SJCRH30 (cell line): ENCODE measurements at places on chromosomes 5 and 9.

DNA sequence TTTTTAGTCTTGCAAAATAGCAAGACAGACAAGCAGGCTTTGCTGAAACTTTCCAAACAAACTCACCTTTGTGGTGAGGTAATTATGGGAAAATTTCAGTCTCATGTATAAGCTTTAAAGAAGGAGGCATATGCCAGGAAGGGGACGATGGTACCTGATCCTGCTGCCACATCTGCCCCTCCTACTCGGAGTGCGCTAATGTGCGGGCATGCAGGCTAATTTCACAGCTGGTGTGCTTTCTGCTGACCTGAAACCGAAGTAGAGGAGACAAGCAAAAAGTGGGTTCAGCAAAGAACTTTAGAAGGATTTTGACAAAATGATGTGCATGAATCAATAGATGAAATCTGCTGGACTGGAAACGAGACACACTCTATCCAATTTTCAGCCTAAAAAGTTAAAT, 117.1 kb upstream of the IRX4 start:
- DNase-seq = no peak

- DNase-seq = no peak
These were observed 120.6 kb downstream of the TTLL11 start for GRCh38 chr9:121972501-121972981.

- no peak for DNase-seq
These were observed 197.6 kb downstream of the KDM4C start for GRCh38 chr9:6955251-6955921.

DNA sequence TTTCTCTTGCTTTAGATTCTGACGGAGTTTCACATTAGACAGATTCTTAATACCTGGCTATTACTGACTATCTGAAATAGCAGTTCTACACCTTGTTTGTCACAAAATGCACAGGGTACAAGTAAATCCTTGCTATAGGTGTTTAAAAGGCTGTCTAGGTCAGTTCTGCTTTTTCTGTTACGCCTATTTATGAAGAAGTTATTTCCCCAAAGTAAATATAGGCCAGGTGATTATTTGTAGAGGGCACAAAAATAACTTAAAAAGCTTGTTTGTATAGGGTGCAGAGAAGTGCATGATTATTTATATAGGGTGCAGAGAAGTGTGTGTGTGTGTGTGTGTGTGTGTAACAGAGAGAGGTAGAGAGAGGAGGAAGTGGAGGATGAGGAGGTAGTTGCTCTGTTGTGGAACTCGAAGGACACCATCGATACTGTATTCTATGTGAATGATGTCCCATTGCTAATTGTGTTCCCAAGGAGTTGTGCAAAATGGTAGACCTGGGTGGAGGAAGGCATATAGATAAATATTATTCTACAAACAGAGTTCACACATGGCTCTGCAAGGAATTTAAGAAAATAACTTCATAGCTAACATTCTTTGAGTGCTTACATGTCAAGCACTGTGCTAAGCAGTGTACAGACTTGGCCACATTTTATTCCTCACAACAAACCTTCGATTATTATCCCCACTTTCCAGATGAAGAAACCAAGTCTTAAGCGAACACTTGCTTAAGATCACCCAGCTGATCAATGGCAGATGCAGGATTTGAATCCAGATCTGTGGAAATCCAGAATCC, 96.3 kb upstream of the EQTN start:
- DNase-seq = no peak

DNA sequence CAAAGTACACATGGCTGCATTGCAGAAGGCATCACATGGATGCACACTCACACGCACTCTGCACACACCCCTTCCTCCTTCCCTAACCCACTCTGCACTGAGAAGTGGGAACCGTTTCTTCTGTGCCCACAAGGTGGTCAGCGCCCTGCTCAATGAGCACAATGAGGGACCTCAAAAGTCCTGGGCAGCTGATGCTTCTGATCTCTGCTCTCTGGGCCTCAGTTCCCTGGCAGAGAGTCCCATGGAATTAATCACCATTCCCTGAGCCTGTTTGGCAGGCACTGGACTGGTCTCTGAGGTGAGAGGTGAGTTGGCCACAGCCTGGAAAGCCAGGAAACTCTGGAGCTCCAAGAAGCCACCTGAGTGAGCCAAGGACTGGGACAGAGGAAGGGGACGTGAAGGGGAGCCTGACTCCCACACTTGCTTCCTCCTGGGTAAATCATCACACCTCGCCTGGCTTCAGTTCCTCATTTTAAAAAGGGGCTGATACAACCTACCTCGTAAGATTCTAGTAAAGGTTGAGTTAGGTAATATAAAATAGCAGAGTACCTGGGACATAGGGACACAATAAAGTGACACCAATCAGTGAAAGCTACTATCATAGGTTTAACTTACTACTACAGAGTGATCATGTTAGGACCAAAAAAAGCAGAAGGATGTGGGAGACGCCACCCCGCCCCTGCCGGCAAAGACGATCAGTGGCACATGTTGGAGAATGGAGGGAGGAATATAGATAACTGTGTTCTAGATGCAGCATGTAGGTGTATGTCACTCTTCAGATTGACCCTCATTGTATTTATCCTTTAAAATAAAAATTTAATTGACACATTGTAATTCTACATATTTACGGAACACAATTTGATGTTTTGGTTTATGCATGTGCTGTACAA, 21.1 kb upstream of the IGFBPL1 start:
- no peak for DNase-seq

DNA sequence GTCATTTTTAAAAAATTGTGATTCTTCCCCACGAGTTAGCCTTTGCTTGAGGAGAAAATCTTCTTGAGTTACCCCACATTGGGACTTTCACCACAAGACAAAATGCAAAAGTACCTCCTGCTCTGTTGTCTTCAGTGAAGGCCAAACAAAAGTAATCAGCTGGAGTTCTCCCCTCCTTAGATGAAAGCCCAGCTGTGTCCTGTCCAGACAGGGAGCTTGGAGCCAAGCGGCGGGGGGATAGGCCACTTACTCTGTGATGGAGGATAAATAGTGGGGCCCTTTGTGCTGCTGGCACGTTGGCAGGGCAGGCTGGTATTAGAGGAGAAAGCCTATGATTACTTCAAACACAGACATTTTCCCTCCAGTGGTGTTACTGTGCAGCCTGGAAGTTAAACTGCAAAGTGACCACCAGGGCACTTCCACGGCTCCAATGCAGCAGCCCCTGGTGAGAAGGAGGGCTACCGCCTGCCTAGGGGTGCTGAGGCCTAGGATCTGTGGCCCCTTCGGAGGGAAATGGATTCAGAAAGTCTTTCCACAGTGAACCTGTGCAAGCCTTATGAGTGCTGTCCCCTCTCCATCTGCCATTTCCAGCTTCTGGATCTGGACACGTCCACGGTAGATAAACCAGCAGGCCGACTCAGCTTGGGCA, 155.0 kb downstream of the TMEM167A start:
- DNase-seq = no peak

DNA sequence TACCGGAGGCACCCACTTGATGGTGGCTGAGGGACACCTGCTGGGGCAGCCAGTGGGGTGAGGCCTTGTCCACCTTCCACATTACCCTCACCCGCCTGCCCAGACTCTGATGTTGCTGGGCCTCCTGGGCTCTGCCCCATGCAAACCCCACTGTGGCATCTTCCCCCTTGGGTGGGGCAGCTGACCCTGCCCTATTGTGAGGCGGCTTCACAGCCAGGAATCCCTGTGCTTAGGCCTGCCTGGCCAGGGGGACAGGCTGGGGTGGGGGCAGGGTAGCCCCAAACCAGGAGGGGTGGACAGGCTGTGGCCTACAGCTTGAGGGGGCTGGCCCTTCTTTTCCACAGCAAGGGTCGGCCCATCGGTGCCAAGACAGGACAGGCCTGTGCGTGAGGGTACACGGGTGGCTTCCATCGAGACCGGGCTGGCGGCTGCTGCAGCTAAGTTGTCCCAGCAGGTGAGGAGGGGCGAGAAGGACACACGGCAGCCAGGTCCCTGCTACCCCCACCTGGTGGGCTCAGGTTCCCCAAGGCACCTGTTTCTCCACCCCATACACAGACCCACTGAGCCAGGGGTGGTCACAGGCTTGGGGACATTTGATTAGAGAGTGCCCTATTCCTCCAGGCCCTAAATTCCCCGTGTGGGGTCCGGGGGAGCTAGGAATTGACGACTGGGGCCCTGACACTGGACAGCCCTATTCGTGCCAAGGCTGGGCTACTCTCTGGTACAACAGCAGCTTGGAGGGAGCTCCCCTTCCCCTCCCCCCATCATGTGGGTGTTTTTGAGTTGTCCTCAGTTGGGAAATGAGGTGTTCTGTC, 99.2 kb downstream of the PHF2 start:
- no peak for DNase-seq

- no peak for DNase-seq
These were observed 27.3 kb downstream of the SMC5 start for GRCh38 chr9:70285981-70286598.

DNA sequence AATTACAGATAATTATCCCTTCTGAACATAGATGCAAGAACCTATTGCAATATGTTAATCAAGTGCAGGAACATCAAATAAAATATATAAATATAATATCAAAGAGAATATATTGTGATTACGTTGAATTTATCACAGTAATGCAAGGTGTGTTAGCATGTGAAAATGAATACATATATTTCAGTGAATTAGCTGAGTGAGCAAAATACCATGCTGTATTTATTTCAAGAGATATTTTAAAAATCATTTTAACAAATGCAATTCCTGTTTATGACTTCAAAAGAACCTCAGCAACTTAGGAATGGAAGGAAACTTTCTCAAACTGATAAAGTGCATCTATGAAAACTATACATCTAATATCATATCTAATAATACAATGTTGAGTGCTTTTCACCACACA, 856.9 kb upstream of the PTPRD start:
- no peak for DNase-seq

DNA sequence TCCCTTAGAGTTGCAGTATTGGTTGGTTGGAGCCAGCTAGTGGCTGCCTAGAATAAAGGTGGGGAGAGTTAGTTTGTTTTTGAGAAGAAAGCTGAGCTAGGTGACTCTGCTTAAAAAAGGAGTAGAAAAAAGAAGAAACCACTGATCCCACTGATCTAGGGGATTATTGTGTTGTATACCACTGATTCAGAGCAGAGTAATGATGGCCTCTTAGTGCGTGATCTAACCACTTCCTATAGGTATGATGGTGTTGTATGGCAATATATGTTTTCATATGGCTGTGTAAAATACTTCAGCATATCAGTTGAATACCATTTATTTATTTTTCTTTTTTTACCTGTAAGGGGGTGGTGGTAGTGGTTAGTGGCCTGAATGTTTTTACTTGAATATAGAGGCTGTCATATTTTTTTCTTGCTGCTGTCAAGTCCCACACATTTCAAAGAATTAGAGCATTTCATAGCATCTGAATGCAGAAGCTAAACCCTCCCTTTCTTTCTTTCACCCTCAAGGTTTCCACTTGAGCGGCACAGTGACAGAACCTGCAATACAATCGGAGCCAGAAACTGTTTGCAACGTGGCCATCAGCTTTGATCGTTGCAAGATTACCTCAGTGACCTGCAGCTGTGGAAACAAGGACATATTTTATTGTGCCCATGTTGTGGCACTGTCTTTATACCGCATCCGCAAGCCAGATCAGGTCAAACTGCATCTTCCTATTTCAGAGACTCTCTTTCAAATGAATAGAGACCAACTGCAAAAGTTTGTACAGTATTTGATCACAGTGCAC, 140.3 kb downstream of the ZSWIM6 start:
- DNase-seq = no peak

- no peak for DNase-seq
These were observed 114.3 kb upstream of the IL12B start for GRCh38 chr5:159444441-159445082.
